ENCODE measurements at places on chromosomes 2 and 18. TPM values are rescaled to one million over a fixed set of nuclear protein-coding genes. Genes with fewer than 3 reads are reported as not detected.

The NOSTRIN gene
- not detected for total RNA-seq

The RUFY4 gene
- total RNA-seq, result not detected

The PSMA8 gene
- 1.2 TPM for total RNA-seq

The BOLL gene
- not detected for total RNA-seq

The TUBA4B gene
- total RNA-seq, result not detected

The FBXO48 gene
- total RNA-seq, result 1.3 TPM

The ABCB11 gene
- total RNA-seq, result not detected

The SH3RF3 gene
- total RNA-seq, result 0.78 TPM

The FEV gene
- not detected for total RNA-seq

The HOXD10 gene
- total RNA-seq, result not detected

The CNGA3 gene
- not detected for total RNA-seq

The COLEC12 gene
- total RNA-seq, result not detected

The TBR1 gene
- total RNA-seq, result not detected

The ZNF521 gene
- not detected for total RNA-seq

The PPP1R1C gene
- not detected for total RNA-seq

The DSG1 gene
- not detected for total RNA-seq

The PPP3R1 gene
- 78.6 TPM for total RNA-seq

The BMP10 gene
- not detected for total RNA-seq

The PRSS56 gene
- not detected for total RNA-seq

The EPHA4 gene
- 1.2 TPM for total RNA-seq

The EN1 gene
- not detected for total RNA-seq

The CHRND gene
- total RNA-seq, result not detected

The PDE11A gene
- not detected for total RNA-seq

The NCKAP1 gene
- 13.2 TPM for total RNA-seq

The CD302 gene
- total RNA-seq, result 1.1 TPM

The CEBPZ gene
- total RNA-seq, result 59.3 TPM

The MYL1 gene
- not detected for total RNA-seq

The TXNDC2 gene
- total RNA-seq, result 0.39 TPM

All from activated T-helper 2 cell treated with anti-CD3 and anti-CD28 coated beads, Interferon-gamma antibody, Interleukin-2, Interleukin-4, amounts not matched to agents 10 μg/mL and 5 μg/mL and 100 μg/mL, durations not matched to agents 14 hours and 24 hours and 36 hours (primary cell).